ENCODE measurements at places on chromosomes 16 and 17.

DNA sequence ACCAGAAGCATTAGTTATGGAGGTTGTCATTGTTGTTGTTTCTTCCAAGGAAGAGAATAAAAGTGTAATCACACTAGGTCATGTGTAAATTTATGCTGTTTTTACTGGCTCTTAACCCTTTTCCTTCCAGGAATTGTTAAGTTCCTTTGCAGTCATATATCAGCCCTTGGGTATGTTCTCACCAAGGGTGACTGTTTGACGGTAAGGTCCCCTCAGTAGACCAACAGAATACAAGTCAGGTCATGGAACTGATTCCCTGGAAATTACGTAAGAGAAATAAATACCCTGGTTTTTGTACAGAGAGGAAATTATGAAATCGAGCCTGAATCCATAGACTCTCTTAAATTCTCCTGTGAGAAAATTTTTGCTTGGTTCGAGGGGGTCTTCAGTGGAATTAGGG lies 11.2 kb upstream of the KCNJ2 start:
- DNase-seq, result no peak

- DNase-seq, result no peak
These were observed 11.3 kb upstream of the STAC2 start for GRCh38 chr17:39236981-39237441.

DNA sequence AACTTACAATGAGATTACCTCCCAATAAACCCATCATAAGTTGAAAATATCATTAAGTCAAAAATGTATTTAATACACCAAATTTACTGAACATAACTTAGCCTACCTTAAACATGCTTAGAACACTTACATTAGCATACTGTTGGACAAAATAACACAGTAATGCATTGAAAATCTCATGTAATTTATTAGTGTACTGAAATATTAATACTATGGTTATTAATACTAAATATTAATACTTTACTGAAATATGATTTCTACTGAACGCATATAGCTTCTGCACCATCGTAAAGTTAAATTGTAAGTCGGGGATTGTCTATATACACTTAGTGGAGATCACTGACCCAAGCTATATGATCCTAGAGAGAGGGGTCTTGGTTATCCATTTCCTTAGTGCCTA lies 4.3 kb downstream of the USP32 start:
- DNase-seq, result no peak

DNA sequence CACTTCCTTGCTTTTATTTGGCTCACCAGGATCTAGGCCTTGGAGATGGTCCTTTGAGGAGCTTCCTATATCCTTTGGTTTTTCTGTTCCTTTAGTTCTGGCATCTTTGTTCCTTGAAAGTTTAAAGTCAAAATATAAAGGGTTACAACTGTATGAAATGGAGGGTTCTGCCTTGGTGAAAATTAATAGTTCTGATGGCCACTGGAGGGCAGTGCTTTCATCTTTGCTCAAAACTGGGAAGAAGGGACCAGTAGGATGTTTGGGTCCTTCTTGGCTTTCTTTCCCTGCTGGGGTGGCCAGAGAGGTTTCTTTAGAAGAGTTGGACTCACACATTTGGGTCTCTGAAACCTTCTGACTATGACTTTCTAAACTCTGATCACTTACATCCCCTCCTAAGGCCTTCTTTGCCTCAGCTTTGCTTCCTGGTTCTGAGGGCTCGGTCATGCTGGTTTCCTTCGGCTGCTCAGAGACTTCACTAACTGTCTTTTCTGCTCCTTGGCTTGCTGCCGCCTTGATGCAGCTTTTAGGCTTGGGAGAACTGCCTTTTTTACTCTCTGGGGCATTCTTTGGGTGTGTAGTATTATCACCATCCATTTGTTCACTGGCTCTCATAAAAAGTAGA lies 10.9 kb upstream of the ITGA2B start:
- DNase-seq, result no peak

- DNase-seq, result no peak
These were observed 29.9 kb upstream of the GNA13 start for GRCh38 chr17:65086465-65086864.

- DNase-seq, result no peak
These were observed 91.8 kb downstream of the KCNJ2 start for GRCh38 chr17:70261170-70261569.

DNA sequence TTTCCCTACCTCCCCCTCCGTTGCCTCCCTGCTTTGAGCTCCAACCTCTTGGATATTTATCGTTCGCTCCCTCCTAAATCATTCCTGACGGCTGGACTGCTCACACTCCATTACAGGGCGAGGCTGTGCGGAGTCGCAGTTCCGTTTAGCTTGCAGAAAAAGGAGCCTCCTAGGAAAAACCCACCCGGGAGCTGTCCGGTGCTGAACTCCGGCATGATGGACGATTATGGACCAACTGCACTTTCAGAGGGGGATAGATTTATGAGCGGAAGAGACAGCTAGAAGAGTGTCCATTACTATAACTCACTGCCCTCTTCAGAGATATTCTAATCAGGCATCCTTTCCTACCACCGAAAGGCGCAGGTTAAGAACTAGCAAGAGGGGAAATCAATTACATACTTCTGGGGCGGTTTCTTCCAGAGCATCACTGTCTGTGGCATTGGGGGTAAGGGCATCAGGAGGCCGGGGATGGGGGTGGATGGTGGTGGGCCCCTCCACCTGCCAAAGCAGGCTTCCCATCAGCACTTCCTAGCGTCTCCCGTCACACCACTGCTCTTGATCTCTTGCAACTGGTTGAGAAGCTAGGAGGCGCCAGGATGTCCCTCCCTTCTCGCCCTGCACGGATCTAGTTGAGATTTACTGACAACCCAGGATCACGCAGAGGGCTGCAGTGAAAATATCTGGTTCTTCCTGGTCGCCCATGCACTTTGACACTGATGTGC lies 251.2 kb downstream of the ENGASE start:
- DNase-seq, result no peak

GRCh38 chr17:7308625-7309433 lies 1.4 kb downstream of the EIF5A start:
- peak; percentile 70 for DNase-seq

DNA sequence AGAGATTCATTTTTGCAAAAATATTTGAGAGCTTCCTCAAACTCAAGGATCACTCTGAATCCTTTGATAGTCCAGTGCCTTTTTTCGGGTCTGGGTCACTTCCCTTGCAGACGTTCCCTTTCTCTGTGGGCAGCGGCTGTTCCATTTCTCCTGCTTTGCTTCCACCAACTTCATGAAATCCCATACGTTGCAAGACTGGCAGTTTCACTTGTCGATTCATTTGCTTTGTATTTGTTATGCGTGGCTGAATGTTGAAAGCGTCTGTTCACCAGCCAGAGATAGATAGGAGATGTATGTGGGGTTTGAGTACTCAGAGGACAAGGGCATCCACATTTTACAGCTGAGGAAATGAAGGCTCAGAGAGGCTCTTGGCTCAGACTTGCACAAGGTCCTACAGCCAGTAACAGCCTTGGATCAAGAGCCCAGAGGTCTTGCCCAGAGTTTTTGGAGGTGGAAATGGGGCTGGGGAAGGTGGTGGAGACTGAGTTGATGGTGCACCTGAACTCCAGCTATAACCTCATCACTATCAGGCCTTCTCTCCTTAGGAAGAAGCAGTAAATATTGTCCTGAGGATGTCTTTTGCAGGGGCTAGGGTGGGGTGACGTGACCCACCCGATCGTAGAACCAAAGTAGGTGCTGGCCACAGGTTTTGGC lies 1.3 kb upstream of the CCDC102A start:
- no peak for DNase-seq

- no peak for DNase-seq
These were observed 2.4 kb upstream of the MARVELD3 start for GRCh38 chr16:71623597-71623996.

- DNase-seq, result no peak
These were observed 356 bp downstream of the TUBD1 start for GRCh38 chr17:59892251-59892923.

DNA sequence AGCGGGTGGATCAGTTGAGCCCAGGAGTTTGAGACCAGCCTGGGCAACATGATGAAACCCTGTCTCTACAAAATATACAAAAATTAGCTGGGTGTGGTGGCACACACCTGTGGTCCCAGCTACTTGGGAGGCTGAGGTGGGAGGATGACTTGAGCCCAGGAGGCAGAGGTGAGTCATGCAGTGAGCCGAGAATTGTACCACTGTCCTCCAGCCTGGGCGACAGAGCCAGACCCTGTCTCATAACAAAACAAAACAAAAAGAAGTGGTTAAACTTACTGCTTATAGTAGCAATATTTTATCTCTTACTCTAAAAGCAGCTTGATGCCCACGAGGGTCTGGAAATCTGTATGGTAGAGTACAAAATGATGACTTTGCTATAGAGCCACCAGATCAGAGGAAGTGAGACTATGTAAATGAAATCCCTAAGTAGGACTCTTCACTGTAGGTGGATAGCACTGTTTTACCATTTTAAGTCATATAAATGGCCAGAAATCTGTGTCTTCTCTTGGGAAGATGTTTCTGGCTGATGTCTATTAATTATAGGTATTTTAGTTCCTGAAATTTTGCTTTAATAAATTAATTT lies 60.4 kb upstream of the MRC2 start:
- DNase-seq, result no peak

- DNase-seq, result no peak
These were observed 116.0 kb downstream of the SNX29 start for GRCh38 chr16:12092544-12092921.

DNA sequence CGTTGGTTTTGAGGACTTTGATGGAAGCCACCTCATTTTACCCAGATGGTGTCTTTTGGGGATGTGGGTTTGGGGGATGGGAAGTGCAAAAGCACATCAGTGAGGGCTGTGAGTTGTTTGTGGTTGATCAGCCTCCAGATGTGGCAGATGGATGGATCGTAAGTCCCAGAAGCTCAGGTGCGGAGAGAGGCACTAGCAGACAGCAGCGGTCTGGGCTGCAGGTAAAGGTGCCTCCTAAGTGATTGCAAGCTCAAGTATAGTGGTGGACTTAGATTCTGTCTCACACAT lies 18.0 kb downstream of the HS3ST3B1 start:
- no peak for DNase-seq

DNA sequence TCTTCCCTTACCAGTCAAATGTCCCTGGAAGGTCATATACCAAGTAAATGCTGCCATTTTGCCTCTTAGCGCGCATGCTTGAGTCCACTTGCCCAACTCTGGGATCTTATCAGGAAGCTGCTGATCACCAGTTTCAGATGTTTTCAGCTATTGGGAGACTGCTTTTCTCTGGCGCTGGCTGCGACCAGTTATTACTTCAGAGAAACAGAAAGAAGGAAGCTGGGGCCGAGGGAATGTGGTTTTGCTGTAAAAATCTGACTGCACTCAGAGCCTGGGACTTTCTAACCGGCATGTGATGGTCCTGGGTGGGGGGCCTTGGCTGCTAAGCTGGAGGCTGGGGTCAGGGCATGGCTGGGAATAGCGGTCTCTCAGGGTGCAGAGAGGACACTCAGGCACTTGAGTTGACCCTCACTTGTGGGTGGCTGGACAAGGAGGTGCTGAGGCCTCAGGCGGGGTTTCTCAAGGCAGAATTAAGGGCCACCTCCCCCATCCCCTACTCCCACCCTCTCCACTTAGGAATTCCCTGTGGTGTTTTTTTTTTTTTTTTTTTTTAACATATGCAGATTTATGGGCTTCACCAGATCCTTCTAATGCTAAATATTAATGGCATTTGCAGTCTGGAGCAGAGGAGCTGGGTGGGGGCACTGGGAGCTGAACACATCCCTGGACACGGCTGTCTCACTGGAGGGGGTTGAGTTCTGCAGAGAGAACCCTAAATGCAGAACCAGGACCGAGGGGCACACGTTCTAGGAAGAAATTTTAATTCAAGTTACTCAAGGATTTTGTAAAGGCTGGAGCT lies 145.8 kb downstream of the CYLD start:
- DNase-seq, result no peak

DNA sequence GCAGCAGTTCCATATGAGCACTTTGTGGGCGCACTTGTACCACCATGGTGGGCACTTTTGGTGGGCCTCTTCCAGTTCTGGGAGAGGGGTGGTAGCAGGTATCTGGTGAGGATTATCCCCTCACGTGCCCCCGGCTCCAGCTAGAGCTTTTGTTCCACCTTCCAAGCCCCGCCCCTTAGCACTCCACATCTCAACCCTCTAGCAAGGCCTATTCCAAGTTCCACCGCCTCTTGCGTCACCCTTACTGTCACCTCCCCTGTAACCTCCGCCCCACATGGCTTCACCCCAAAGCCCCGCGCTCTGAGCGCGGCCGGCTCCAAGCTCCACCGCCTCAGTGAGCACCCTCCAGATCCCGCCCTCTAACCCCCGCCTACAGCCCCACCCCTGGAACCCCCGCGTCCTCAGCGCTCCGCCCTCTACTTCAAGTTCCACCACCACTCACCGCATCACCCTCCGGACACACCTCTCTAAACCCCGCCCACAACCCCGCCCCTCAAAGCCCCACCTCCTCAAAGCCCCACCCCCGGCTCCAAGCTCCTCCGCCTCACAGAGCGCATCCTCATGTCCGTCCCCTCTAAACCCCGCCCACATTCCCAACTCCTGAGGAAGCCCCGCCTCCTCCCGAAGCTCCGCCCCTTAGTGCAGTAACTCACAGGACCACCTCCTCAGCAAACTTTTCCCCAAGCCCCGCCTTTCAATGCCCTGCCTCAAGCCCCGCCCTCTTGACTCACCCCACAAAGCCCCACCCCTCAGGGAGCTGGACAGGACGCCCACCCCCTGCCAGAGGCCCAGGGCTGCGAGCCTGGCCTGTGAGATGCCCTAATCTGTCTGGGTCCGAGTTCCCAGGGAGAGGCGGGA lies 11.1 kb downstream of the SCN4A start:
- DNase-seq, result peak; percentile 73

DNA sequence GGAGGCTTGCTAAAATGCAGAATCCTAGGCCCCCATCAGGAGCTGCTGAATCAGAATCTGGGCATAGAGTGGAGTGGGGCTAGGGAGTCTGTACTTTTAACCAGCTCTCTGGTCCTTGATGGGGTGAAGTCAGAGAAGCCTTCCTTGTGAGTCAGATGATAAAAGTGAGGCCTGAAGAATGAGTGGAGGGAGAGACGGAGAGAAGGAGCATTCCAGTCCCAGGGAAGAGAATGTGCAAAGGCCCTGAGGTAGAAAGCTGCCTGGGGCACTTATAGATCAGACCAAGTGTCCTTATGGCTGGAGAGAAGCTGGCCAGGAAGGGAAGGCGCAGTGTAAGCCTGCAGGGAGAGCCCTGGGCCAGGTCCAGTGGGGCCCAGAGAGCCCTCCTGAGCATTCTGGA lies 235.1 kb upstream of the NLRP1 start:
- DNase-seq, result no peak

- DNase-seq, result no peak
These were observed 36.5 kb upstream of the SBK1 start for GRCh38 chr16:28255838-28256237.

- no peak for DNase-seq
These were observed 2.0 kb downstream of the CARHSP1 start for GRCh38 chr16:8866884-8867215.

All from NCI-H1048 (cell line).